ENCODE measurements at places on chromosomes 16 and 17.

DNA sequence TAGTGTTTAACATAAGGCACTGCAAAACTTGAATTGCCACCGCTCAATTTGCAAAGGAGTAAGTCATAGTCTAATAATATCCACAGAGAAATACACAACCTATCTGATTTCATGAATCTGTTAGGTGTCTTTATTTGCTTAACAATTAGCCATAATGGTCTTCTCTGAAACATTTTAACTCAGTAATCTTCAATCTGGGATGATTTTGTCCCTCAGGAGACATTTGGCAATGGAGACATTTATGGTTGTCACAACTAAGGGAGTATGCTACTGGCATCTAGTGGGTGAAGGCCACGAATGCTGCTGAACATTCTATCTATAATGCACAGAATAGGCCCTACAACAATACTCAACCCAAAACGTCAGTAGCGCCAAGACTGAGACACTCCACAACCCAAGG is 4.3 kb downstream of the UBE2G1 start:
- DNase-seq, result peak; percentile 37

GRCh38 chr17:55416000-55416399 is 5.6 kb downstream of the MMD start:
- peak; percentile 35 for DNase-seq

GRCh38 chr17:9072696-9073339 is 51.5 kb downstream of the NTN1 start:
- DNase-seq, result no peak

DNA sequence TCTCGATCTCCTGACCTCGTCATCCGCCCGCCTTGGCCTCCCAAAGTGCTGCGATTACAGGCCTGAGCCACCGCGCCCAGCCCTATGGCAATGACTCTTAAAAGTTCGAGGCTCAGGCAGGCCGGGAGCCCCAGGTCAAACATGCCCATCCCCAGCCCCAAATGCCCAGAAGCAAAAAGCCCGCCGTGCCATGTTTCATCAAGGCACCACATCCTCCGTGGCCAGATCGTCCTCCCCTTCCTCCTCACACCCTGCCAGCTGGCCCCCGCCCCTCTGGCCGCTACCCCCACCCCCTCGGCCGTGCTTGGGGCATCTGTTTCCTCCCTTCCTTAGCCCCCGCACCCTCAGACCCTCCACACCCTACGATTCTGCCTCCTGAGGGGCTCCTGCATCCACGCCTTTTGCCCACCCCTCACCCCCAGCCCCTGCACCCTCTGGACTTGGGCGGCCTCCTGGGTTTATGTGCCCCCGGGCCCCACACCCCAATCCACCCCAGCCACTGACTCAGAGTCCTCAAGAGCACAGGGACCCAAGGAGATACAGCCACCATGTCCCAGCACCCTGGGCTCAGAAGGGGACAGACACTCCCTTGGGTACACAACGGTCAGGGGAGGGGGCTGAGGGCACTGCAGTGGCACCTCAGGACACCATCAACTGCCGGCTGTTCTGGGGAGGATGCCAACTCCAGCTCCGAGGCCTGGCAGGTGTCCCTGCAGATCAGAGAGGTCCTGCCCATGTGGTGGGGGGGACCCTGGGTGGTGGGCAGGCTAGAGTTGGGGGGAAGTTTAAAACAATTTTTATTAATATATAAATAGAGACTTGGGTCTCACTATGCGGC is 7.1 kb downstream of the CTRB1 start:
- no peak for DNase-seq

GRCh38 chr17:69344939-69345338 is 18.0 kb upstream of the ABCA5 start:
- peak; percentile 23 for DNase-seq
